ENCODE measurements at places on chromosomes 5 and 9. TPM values are rescaled to one million over a fixed set of nuclear protein-coding genes. Genes with fewer than 3 reads are reported as not detected.
A peak's percentile ranks its signal among the peaks of the same experiment; 100 is the strongest.

Gene ACOT12
- total RNA-seq: not detected

Gene CDX1
- not detected for total RNA-seq

Gene KIF20A
- 55.5 TPM for total RNA-seq

DNA sequence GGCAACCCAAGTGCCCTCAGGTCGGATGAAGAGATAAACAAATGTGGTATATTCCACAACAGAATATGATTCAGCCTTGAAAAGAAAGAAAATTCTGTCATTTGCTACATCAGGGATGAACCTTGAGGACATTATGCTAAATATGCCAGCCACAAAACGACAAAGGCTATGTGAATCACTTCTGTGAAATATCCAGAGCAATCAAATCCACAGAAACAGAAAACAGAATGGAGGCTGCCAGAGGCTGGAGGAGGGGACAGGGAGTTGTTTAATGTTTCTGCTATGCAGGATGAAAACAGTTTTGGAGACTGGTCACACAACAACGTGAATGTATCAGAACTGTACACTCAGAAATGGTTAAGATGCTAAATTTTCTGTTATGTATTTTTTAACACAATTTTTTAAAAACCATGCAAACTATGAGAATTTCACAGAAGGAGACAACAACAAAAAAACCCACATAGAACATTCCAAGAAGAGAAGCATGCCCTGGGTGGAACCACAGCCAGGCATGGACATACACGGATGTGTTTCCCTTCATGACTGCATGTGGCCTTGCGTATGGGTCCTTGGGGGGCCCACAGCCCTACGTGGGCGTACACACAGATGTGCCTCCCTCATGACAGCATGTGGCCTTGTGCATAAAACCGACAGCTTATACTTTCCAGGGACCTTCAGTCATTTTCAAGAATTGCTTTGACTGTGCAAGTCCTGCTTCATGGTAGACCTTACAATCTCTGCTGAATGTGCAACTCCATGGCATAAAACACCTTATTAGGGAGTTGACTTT is 146.7 kb downstream of the ROR2 start:
- no peak overlapping the region for H3K27ac ChIP-seq
- H3K27me3 ChIP-seq: peaks cover 4% of the 10 kb centered on the region
- H3K4me3 ChIP-seq: no peak overlapping the region
- H3K4me1 ChIP-seq: no peaks in the 10 kb centered on the region

- H3K4me3 ChIP-seq: peak overlapping the region; percentile 78
- peaks cover 7% of the 10 kb centered on the region for H3K4me1 ChIP-seq
- H3K27ac ChIP-seq: peak overlapping the region; percentile 26
- DNase-seq: no peak
- H3K36me3 ChIP-seq: no peaks in the 10 kb centered on the region
Observed at GRCh38 chr9:133375116-133375723, 640 bp downstream of the SURF4 start.

- no peaks in the 10 kb centered on the region for H3K36me3 ChIP-seq
- DNase-seq: no peak
- H3K27ac ChIP-seq: no peak overlapping the region
- no peaks in the 10 kb centered on the region for H3K4me1 ChIP-seq
Observed at GRCh38 chr5:175836737-175837136, 34.6 kb upstream of the CPLX2 start.

DNA sequence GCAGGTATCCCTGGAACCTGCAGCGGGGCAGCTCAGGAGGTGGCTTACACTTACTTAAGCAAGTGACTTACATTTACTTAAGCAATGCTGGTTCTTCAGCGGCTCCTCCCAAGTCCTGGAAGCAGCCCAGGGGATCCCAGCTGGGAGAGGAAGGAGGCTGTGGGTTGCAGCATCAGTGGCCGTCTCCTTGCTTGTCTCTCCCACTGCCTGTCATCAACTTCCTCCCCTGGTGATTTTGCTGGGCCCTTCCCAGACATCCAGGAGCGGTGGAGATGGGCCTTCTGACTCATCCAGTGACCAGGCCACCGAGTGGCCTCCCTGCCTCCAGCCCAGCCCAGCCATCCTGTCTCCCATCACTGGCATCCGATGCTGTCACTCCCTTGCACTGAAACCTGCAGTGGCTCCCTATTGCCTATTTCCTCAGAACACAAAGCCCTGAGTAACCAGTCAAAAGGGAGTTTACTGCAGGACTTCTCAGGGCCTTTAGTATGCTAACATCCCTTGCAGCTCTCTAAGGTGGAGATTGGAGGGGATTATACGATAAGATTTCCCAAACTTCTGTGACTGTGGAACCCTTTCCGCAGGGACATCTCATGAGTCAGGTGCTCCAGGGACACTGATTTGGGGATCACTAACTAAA is 155.9 kb upstream of the PHYKPL start:
- no peaks in the 10 kb centered on the region for H3K36me3 ChIP-seq
- peaks cover 79% of the 10 kb centered on the region for H3K27me3 ChIP-seq
- no peak for DNase-seq
- H3K4me1 ChIP-seq: no peaks in the 10 kb centered on the region
- no peak overlapping the region for H3K4me3 ChIP-seq

- no peak for DNase-seq
- H3K27ac ChIP-seq: no peak overlapping the region
- H3K36me3 ChIP-seq: no peaks in the 10 kb centered on the region
Observed at GRCh38 chr5:66426259-66427138, 169.7 kb upstream of the MAST4 start.

- H3K36me3 ChIP-seq: no peaks in the 10 kb centered on the region
- H3K27me3 ChIP-seq: no peaks in the 10 kb centered on the region
- DNase-seq: no peak
- H3K27ac ChIP-seq: no peak overlapping the region
- H3K4me3 ChIP-seq: no peak overlapping the region
Observed at GRCh38 chr5:77074745-77075144, 12.3 kb downstream of the ZBED3 start.

Measured in PC-3 (cell line).